ENCODE measurements at places on chromosomes 5 and 9.

GRCh38 chr9:96172797-96173196 is 129.2 kb downstream of the HSD17B3 start:
- no peak for DNase-seq

- DNase-seq: no peak
Measured at GRCh38 chr5:151480384-151481293, 33.2 kb downstream of the SLC36A1 start.

- peak; percentile 1 for DNase-seq
Measured at GRCh38 chr5:114018186-114018585, 343.7 kb upstream of the KCNN2 start.

- no peak for DNase-seq
Measured at GRCh38 chr9:135240222-135240621, 152.8 kb downstream of the OLFM1 start.

- no peak for DNase-seq
Measured at GRCh38 chr5:54325610-54326311, 15.4 kb upstream of the ARL15 start.

DNA sequence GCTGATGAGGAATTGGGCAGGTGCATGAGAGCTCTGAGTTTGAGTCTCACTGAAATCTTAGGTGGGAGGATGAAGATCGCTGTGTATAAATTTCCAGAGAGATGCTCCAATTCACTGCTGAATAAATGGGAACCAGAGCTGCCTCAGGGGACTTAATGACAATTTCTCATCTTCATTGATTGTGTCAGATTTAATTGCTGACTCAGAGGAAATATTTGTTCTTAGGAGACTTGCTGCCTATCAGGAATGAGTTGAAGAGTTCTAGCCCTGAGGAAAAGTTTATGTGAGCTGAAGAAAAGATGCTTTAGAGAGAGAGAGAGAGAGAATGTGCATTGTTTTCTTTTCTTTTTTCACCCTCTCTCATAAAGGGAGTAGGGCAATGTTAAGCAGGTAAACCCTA is 827.5 kb upstream of the WWC1 start:
- no peak for DNase-seq

DNA sequence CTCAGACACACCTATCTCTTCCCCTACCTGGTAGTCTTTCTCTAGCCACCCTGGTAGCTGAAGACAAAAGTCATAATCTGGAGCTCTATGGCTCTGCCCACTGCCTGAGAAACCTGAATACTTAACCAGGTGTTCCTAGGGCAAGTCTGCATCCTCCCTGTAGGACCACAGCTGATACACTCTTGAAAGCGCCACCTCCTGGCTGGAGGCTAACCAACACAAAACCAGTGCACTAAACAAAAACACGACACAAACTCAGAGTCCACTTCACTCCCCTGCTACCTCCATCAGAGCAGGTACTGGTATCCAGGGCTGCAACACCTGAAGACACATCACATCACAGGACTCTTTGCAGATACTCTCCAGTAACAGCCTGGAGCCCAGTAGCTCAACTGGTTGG is 84.6 kb upstream of the ANXA1 start:
- no peak for DNase-seq

DNA sequence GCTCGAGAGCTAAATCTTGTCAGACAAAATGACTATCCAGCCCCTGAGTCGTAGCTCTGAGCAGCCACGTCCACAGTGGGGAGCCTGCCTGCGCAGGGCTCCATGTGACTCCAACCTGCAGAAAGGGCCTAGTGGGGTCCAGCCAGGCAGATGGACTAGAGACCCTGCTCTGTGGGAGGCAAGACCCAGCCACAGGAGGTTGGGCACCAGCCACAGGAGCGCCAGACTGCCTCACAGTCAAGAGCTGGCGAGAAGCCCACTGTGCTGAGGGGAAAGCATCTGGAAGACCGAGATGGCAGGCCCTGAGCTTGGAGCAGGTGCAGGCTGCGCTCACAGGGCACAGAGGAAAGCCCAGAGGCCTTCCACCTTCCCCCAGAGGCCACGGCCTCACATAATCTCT is 61.4 kb downstream of the C5orf15 start:
- DNase-seq: no peak

DNA sequence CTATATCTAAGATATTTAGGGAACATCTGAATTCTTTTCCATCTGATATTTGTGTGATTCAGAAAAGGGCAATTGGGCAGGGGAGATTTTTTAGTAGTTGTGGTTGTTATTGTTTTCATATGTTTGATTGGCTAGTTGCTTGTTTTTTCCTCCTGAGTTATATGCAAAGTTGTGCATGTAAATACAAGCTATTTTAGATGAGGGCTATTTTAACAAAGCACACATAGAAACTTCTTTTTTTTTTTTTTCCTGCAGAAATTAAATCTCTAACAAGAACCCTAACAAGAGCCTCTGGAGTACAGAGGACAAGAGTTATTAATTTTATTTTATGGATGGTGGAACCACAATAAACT is 559.1 kb downstream of the CETN3 start:
- no peak for DNase-seq

DNA sequence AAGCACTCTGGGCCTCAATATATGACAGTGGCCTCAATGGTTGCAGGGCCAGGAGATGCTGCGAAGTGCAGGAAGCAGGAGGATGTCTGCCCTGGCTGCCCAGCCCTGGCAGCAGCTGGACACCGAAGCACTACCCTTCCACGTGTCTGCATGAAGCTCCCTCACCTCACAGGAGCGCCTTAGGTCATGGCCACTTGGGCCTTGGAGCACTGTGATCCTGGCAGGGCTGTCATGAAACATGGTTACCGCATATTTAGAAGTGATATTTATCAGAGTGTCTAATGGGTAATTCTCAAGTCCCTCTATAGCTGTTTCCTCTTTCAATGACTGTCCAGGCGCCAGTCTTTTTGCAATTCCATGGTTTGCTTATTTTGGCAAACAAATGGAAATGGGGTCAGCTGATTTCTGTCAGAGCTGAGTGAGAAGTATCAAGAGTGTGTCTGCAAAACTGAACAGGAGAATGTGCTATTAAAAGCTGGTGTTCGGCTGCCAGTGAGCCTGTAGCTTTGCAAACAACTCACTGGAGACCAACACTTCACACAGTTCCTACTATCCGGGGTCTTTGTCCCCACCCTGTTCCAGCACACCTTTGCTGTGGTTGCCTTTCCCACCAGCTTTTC is 285.9 kb downstream of the KIF4B start:
- DNase-seq: no peak

DNA sequence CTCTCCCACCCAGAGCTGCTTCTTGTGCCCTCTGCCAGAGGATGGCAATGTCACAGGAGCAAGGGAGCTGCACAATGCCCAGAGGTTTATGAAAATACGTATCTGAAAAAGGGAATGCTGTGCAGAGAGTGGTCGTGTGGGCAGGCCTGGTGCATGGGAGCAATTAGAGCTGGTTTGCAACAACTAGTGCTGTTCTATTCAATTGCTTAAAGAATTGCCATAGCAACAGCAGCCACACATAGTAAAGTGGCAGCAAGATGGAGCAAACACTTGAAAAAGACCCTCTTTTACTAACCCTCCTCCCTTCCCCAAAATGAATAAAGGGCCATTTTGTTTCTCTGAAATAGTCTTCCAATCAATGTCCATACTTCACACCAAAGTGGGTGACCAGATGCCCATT is 166.3 kb downstream of the CRB2 start:
- no peak for DNase-seq

DNA sequence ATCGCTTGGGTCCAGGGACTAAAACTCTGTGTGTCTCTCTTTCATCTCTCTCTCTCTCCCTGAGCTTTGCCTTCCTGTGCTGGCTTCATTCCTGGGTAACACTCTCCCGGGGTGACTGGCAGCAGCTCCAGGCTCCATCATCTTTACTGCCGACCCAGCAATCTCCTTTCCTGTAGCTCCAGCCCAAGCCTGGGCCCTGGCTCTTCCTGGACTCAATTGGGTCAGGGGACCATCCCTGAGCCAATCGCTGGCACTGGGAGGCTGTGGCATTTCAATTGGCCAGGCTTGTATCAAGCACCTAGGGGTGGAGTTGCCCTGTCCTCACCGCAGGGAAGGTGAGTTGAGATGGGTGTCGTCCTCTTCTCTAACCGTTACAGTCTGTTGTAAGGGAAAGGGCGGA is 31.9 kb downstream of the FAM240B start:
- DNase-seq: no peak

- no peak for DNase-seq
Measured at GRCh38 chr9:131092548-131093440, 3.5 kb upstream of the AIF1L start.

GRCh38 chr9:100352201-100352726 is 478 bp downstream of the TEX10 start:
- no peak for DNase-seq

DNA sequence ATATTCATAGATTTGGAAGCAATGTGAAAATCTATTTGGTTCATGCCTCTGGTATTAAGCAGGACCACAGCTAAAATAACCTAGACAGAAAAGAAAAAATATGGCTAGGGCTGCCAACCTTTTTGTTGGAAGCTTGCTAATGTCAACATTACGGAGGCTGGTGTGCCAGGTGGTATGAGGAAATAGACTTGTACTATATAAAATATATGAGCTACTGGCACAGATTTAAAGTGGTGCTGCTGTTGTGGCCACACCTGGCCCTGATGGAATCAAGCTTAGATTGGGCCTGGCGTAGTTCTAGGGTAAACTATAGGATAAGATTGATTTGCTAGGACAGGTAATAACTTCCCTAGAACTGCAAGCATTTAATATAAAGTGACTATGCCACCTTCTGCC is 10.6 kb upstream of the PARP8 start:
- DNase-seq: no peak

DNA sequence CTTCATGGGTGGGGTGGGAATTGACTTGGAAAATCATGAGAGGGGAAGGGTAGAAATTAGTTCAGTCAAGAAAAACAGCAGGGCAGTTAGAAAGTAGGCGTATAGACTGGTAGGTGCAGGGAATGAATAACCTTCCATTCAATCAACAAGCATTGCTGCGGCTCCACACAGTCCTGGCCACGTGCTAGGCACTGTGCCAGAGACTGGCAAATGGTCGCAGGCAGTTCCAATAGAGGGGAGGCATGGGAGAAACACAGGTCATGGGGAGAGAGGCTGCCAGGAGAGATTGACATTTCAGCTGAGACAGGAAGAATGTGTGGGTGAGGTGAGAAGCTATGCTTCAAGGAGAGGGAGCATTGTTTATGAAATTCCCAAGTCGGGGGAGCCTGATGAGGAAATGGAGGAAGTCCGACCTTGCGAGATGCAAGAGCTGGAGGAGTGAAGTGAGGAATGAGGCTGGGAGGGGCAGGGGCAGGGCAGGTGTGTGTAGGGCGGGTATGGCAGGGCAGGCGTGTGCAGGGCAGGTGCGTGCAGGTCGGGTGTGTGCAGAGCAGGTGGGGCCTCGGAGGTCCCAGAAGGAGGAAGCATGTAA is 54.4 kb upstream of the PPARGC1B start:
- DNase-seq: no peak

DNA sequence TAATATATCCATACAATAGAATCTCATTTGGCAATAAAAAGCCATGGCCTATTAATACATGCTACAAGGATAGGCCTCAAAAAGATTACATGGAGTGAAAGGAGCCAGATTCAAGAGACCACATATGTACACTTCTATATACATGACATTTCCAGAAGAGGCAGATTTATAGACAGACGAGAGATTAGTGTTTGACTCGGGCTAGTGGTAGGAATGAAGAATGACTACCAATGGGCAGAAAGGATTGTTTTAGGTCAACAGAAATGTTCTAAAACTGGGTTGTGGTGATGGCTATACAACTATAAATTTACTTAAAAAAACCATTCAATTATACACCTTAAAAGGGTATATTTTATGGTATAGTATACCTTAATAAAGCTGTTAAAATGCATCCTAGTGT is 41.9 kb downstream of the SETX start:
- no peak for DNase-seq

GRCh38 chr9:70411121-70411929 is 3.1 kb downstream of the KLF9 start:
- no peak for DNase-seq

DNA sequence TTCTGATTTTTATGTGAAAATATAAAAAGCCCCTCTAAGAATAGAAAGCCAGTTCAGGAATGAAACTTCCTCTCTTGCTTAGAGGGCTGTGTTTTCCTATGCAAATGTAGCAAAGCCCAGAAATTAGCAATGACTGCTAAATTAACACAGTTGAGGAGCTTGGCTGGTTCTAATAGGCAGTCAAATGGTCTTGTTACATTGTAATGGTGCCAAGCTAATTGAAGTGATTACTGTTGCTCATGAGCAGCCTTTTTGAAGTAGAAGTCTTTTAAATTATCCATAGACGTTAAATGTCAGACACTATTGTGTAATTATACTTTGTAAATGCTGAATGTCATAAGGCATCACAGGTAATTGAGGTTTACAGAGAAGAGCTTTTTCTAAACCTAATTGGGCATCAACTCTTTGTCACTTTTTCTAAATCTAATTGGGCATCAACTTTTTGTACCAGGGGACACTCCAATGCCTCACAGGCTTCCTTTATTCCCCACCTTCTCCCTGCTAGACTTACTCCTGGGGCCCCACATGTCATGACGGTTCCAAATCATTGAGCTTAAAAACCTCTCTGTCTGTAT is 229.1 kb downstream of the PSAT1 start:
- DNase-seq: no peak

DNA sequence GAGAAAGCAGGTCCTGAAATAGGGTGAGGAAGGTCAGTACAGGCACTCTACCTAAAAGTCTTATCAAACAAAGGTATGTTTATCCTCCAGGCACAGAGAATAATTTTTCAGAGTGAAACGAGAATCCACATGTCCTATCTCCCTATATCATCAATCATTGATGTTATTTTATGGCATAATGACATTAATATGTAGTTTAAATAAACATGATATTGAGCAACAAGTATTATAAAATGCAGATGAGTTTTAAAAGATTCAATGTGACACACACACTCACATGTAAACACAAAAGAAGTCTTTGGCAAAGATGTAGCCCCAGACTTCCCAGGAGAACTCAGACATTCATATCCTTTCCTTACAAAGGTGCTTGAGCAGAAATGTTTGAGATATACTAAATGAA is 389.1 kb downstream of the ADGRV1 start:
- DNase-seq: no peak

- DNase-seq: no peak
Measured at GRCh38 chr5:77864997-77865396, 88.9 kb upstream of the TBCA start.

DNA sequence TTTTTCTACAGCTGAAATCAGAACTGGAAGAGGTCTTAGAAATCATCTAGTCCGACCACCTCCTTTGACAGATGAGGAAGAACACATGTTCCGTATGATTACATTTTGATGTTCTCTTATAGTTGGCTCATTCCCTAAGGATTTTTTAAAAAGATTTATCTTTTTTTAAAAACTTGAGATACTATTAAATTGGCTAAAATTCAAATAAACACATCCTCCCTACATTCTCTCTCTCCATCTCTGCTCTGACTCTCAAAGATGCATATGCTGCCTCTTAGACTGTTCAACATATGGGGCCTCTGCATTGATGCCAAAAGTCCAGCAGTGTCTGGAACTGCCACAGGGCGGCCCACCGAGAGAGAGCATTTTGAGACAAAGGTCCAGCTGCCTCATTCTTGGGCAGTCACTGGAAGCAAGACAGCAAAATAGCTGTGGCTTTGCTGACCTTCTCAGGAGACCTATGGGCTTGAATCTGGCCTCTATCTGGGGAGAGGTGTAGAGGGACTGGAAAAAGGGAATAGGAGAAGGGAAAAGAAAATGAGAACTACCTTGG is 12.8 kb upstream of the TSSK1B start:
- DNase-seq: no peak

Measured in NT2/D1 (cell line).